Hematopoietic multipotent progenitor cell (in vitro differentiated cells): ENCODE measurements at places on chromosomes 4 and X. TPM values are rescaled to one million over a fixed set of nuclear protein-coding genes. Genes with fewer than 3 reads are reported as not detected.

GYPB gene
- 0.81 TPM for total RNA-seq

GC gene
- not detected for total RNA-seq

AMOT gene
- total RNA-seq = 8.3 TPM

MAGEE2 gene
- total RNA-seq = 0.27 TPM

VSIG1 gene
- not detected for total RNA-seq

GATA1 gene
- 32.6 TPM for total RNA-seq

HSFX3 gene
- total RNA-seq = not detected

PAGE2 gene
- not detected for total RNA-seq

POF1B gene
- not detected for total RNA-seq

TMSB15A gene
- total RNA-seq = under 0.01 TPM

ADH1B gene
- total RNA-seq = under 0.01 TPM

MAGEB10 gene
- total RNA-seq = not detected

RAB40A gene
- 0.27 TPM for total RNA-seq

INTS6L gene
- 11.8 TPM for total RNA-seq

CT45A1 gene
- total RNA-seq = not detected

LPAR4 gene
- 0.27 TPM for total RNA-seq

L1CAM gene
- under 0.01 TPM for total RNA-seq

HEPH gene
- under 0.01 TPM for total RNA-seq

ZFP92 gene
- total RNA-seq = 3.0 TPM

PHEX gene
- under 0.01 TPM for total RNA-seq

PRIMPOL gene
- 5.9 TPM for total RNA-seq

ADH1A gene
- total RNA-seq = not detected

CCKAR gene
- total RNA-seq = not detected

FGF5 gene
- not detected for total RNA-seq

PTTG2 gene
- not detected for total RNA-seq

PITX2 gene
- not detected for total RNA-seq

ACE2 gene
- not detected for total RNA-seq

AFM gene
- total RNA-seq = not detected

MAOA gene
- 0.54 TPM for total RNA-seq

MAOB gene
- under 0.01 TPM for total RNA-seq

PNMA6F gene
- not detected for total RNA-seq

CYBB gene
- 2.7 TPM for total RNA-seq

PHOX2B gene
- not detected for total RNA-seq

ARHGAP36 gene
- total RNA-seq = under 0.01 TPM

AP1S2 gene
- 18.9 TPM for total RNA-seq

ZFP42 gene
- not detected for total RNA-seq

F11 gene
- total RNA-seq = not detected

GAGE12J gene
- not detected for total RNA-seq

FMR1 gene
- 13.5 TPM for total RNA-seq

TMEM187 gene
- 15.6 TPM for total RNA-seq

SORBS2 gene
- total RNA-seq = under 0.01 TPM

TRAM1L1 gene
- 0.27 TPM for total RNA-seq

NPY1R gene
- not detected for total RNA-seq

ASMT gene
- total RNA-seq = not detected

HERC5 gene
- 6.5 TPM for total RNA-seq

MAGEB2 gene
- not detected for total RNA-seq

PARM1 gene
- under 0.01 TPM for total RNA-seq

ZCCHC12 gene
- under 0.01 TPM for total RNA-seq

GPRASP2 gene
- 3.8 TPM for total RNA-seq

CXorf49 gene
- not detected for total RNA-seq

HAND2 gene
- total RNA-seq = not detected

BEX5 gene
- 1.3 TPM for total RNA-seq

SLC10A6 gene
- total RNA-seq = under 0.01 TPM

MSX1 gene
- total RNA-seq = under 0.01 TPM

LRAT gene
- total RNA-seq = under 0.01 TPM
